ENCODE measurements at places on chromosomes 3 and 15.

- DNase-seq, result no peak
These were observed 81.2 kb upstream of the PLXND1 start for GRCh38 chr3:129687586-129688125.

GRCh38 chr15:99108993-99109392 is 4.1 kb downstream of the SYNM start:
- no peak for DNase-seq

- DNase-seq, result no peak
These were observed 13.1 kb upstream of the RBSN start for GRCh38 chr3:15112011-15112410.

- no peak for DNase-seq
These were observed 202.9 kb upstream of the CADM2 start for GRCh38 chr3:84755860-84756259.

GRCh38 chr3:131797776-131798175 is 237.0 kb downstream of the CPNE4 start:
- DNase-seq, result no peak

DNA sequence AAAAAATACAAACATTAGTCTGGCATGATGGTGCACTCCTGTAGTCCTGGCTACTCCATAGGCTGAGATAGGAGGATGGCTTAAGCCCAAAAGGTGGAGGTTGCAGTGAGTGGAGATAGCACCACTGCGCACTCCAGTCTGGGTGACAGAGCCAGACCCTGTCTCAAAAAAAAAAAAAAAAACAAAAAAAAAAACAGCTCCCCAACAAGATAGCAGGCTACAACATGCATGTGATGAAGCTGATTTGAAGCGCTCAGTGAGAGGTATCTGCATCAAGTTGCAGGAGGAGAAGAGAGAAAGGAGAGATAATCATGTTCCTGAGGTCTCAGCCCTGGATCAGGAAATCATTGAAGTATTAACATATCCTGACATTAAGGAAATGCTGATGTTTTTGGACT is 608 bp upstream of the PPCDC start:
- DNase-seq, result no peak

GRCh38 chr3:115111632-115112031 is 35.5 kb downstream of the ZBTB20 start:
- no peak for DNase-seq
